ENCODE measurements at places on chromosomes 4 and X.
A peak's percentile ranks its signal among the peaks of the same experiment; 100 is the strongest.

GRCh38 chr4:158202481-158202880 lies 7.8 kb upstream of the TMEM144 start:
- DNase-seq = no peak

- no peak for DNase-seq
Measured at GRCh38 chrX:4663085-4663484, 949.6 kb upstream of the PRKX start.

DNA sequence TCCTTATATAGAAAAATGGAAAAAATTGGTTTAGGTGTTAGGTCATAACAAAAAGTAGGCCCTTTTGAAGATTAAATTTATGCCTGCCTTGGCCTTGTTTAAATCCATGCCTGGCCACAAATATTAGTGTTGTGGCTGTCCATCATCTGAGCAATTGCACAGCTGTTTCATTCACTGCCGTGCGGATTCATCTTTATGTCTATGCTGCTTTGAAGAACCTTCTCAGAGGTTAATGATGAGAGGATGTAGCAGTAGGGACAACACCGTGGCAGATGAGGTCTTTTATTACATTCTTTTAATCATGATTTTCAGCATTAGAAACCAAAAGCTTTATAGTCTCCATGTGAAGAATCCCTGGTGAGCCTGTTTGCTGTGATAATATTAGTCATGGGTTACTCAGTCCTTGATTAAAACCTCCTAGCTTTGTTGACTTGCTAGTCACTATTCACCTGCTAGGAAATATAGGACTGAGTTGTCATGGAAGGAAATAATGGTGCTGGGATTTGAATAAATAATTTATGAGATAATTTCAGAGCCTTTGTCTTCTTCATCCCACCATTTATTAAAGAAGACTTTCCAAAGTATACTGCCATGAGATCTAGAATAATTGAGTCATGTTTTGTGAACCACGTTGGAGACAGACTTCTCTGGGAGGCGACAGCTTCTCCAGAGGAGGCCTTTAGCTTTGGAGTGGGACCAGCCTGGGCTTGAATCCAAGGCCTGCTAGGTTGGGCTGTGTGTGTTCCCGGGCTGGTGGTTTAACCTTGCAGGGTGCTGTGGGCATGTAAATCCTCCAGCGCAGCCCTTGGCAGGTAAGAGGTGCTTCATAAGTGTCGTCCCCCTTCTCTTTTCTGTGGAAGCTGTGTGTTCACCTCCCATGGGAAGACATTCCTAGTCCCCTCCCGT lies 53.5 kb downstream of the PTTG2 start:
- no peak for DNase-seq

DNA sequence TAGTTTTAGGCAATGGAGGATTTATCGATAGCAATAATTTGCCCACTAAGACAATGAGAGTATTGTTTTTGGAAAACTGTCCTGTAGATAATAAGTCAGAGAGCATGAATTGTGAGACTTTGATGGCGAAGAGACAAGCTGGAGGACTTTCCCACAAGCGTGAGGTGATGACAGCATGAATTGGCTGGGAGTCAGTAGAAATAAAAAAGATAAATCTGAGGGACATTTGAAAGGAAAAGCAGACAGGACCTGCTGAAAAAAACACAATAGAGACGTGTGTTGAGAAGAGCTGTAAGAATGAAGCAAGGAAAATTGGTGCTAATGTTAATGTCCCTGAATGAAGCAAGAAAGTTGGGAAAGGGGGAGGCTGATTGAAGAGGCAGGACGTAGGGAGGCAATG lies 233.5 kb downstream of the DCTD start:
- no peak for DNase-seq

- DNase-seq = no peak
Measured at GRCh38 chr4:98946359-98946758, 17.4 kb upstream of the EIF4E start.

GRCh38 chr4:168893807-168894206 lies 116.2 kb downstream of the CBR4 start:
- DNase-seq = no peak

- no peak for DNase-seq
Measured at GRCh38 chr4:45580334-45580733, 543.5 kb downstream of the GABRG1 start.

DNA sequence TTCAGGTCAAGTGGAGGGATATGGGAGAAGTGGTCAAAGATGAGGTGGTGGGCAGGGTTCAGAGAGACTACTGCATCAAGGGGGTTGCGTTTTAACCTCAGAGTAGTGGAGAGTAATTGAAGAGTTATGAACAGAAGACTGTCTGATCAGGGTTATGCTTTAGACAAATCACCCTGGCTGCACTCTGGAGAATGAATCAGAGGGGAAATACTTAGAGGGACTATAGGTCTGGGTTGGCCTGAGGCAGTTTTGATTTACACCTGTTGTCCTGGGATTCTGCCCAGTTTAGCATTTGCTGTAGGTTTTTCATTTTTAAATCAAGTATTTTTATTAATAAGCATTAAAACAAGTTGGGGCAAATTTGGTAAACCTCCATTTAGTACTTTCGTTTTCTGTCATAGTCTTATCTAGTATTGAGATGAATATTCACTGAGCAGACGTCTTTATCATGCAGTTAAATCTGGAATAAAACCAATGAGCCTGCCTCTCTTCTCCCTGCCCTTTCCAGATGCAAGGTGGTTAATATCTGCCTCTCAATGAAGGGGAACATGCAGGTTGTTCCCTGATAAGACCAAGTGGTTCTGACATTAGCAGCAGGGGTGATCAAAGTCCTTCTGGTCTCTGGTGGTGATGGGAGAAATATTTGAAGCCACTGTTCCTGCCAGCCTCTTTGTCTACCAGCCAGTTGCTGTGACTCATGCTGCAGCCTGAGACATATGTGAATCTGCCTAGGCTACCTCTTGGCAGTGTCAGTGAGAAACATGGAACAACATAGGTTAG lies 116.0 kb upstream of the RPS6KA3 start:
- DNase-seq = no peak

DNA sequence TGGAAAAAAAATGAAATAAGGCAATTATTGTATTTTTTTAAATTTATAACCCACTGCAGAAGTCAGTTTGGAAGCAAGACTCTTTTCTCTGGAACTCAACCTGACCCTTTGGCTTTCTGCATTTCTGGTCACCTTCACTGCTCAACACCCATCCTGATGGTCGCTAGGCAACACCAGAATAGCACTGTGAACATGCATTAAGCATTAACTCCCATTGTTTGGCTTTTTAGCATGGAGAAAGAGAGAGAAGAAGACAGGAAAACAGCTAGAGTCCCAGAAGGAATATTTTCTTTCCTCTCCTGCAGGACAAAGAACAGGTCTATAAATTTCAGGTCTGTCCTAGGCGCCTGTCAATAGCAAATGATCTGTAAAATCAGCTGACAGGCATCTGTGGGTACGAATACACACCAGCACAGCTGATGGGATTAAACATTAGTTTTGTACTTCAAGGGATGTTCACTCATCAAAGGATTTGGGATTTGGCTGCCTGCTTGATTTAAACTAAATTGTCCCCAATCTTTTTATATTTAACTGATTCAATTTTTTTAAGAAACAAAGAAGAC lies 137.2 kb upstream of the ETNPPL start:
- no peak for DNase-seq

- DNase-seq = no peak
Measured at GRCh38 chr4:10737337-10737736, 52.8 kb upstream of the CLNK start.

DNA sequence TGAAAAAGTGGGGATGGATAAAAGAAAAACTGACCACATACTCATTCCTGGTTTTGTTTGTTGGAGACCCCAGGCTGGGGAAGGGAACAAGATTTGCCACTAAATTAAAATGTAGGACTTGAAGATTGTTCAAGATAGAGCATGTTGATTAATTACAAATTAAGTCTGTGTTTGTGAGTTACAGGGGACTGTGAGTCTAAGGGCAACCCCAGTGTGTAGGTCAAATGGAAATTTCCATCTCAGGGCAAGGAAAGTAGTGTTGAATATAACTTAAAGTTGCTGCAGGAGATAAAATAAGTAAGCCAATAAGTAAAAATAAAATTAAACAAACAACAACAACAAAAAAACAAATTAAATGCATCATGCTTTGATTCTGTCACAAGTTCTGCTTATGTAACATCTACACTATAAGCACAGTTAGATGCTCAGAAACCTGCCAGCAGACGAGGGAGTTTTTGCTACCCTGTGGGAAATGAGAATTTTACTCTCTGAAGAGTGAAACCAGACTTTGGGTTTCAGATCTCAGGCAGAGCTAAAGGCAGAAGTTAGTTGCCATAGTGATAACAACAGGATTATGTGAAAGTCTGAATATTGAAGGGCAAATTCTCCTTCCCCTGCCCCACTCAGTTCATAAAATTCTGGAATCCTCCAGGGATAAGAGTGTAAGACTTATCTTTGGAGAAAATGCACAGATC lies 352.3 kb downstream of the GRXCR1 start:
- no peak for DNase-seq

GRCh38 chrX:100747090-100747489 lies 15.2 kb upstream of the SYTL4 start:
- no peak for DNase-seq

- DNase-seq = no peak
Measured at GRCh38 chr4:56907489-56908205, at the start of gene REST. REST (plus strand) TSS chr4:56907900; CDS start chr4:56910639, 2,739 bp downstream.

DNA sequence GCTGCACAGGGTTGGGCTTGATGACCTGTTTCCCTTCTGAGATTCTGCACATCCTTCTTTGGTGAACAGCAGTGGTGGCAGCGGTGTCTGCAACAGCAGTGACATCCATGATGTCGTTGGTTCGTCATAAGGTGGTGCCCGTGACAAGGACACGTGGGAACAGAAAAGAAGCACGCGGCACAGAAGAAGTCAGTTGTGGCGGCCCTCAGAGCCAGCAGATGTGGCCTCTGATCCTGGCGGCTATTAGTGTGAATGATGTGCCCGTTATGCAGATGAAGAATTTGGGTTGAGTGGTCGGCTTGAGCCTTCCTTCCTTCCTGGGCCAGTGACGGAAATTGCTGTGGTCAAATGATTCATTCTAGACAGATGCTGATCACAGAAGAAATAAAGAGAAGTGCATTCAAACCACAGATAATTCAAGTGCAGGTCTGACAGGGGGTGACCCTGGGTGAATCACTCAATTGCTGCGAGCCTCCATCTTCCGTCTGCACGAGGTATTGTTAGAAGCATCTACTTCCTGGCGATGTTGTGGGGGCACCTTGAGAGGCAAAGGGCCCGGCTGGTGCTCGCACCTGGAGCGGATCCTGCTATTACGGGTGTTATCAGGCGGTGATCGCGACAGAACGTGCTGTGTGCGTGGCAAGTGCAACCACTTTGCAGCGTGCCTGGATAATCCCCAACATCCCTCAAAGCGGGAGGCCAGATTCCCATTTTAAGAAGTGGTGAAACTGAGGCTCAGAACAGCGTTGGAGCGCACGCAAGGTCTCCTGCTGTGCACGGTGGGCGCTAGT lies 215.2 kb upstream of the PSAPL1 start:
- DNase-seq = peak; percentile 81

DNA sequence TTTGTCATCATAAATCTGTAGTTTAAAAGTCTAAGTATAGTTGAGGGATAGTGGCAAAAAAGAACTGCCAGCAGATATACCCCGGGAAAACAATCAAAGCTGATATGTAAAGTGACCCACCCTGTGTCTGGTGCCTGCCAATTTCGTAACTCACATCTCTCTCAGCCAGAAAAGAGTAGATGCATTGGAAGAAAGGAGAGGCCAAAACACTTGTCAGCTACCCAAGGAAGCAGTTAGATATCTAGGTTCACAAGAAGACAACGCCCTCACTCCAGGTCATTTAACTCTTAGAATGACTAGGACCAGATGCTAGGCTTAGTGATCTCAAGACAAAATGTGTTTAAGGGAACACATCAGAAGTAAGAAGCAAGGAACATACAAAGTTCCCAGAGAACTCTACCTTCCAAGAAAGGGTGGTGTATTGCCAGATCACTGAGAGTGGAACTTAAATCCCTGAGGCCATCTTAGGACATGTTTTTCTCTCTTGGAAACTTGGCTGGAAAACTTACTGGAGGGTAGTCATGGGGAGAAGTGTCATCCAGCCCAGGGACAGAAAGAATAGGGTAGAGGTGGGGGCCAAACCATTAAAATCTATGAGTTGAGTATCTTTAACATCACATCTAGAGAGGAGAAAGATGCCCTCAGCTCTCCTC lies 125.9 kb downstream of the SHISA3 start:
- no peak for DNase-seq

DNA sequence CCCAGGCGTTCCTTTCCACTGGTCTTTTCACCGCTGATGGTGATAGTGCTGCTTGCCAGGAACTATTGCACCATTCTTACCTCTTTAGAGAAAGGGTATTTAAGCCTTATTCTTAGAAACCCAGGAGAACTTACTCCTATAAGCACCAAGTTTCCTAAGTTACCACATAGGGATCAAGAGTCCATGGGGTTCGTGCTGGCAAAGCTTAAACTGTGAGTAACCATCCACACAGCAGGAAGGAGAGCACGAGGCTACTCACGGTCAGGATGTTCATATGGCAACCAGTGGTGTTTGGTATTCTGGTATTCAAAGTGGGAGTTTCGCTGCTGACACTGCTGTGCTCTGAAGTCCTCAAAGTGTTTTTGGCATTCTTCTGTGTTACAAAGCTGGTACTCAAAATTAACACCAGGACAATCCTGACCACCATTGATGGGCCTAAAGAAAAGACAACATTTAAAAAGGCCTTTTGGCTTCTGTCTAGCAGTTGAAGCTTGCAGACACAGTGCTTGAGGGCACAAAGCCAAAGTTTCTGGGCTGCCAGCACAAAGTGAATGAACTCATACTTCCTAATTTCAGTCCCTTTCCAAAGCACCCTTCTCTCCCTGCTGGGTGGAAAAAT lies 256.9 kb downstream of the ADAMTS3 start:
- DNase-seq = peak; percentile 91

GRCh38 chrX:148580016-148580415 lies 79.6 kb downstream of the AFF2 start:
- no peak for DNase-seq

DNA sequence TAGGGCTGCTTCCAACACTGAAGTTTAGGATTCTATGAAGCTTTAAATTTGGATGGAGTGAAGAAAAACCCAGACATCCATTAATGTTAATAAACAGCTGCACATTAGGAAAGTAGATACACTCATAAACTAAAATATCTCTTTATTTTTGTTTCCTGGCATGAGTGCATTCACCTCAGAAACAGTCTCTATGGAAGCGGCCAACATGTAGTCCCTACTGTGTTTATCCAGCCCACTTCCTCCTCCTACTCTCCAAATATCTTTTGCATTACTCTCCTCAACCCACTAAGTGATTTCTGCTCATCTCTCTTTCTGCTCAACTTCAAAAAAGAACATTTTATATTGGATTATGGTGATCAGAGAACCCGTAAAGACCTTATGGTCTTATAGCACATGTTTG lies 180.3 kb upstream of the MXRA5 start:
- DNase-seq = no peak

- no peak for DNase-seq
Measured at GRCh38 chr4:124635331-124635730, 77.2 kb downstream of the ANKRD50 start.

GRCh38 chr4:150209140-150209829 lies 131.0 kb downstream of the DCLK2 start:
- DNase-seq = peak; percentile 13

GRCh38 chr4:82739287-82740190 lies 59.1 kb downstream of the SCD5 start:
- no peak for DNase-seq

All from AG09309 (cell line).